ENCODE measurements at places on chromosomes 13 and 19. TPM values are rescaled to one million over a fixed set of nuclear protein-coding genes. Genes with fewer than 3 reads are reported as not detected.

The ZNF468 gene
- total RNA-seq = 19.8 TPM

The MUC16 gene
- 0.03 TPM for total RNA-seq

The CHAF1A gene
- 26.3 TPM for total RNA-seq

The ITGBL1 gene
- total RNA-seq = not detected

The BORA gene
- total RNA-seq = 3.7 TPM

The PLIN3 gene
- 16.2 TPM for total RNA-seq

The ZNF227 gene
- total RNA-seq = 22.6 TPM

The AMH gene
- total RNA-seq = 4.4 TPM

The PLIN4 gene
- 0.06 TPM for total RNA-seq

The ZIM2 gene
- not detected for total RNA-seq

The C19orf81 gene
- not detected for total RNA-seq

The PEX11G gene
- total RNA-seq = not detected

The KLF16 gene
- 88.7 TPM for total RNA-seq

Measured in CD8-positive, alpha-beta T cell (primary cell).